ENCODE measurements at places on chromosomes 11 and 22.

DNA sequence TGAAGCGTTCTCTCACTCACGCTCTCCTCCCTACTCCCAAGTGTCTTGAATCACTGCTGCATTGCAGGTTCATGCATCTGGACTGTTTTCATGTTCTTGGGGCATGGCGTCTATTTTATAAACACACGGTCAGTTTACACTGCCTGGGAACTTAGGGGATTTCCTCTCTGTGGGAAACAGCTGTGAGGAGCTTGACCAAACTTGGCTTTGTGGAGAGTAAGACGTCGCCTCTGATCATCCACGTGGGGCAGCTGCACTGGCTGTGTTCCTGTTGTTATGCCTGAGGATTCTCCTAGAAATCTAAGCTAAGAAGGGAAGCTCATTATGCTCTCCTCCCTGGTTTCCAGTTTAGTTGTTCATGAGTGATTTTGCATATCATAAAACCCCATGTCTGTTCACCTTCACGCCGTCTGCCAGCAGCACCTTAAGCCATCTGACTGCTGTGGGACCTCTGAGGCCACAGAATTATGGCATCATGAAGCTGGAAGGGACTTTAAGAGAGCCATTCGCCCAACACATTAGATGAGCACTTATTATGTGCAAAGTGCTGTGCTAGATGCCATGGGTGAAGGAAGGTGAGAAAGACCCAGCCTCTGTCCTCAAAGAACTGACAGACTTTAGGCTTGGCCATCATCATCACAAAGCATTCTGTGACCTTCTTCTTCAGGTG is 38.8 kb upstream of the POU2AF1 start:
- no peak for DNase-seq

DNA sequence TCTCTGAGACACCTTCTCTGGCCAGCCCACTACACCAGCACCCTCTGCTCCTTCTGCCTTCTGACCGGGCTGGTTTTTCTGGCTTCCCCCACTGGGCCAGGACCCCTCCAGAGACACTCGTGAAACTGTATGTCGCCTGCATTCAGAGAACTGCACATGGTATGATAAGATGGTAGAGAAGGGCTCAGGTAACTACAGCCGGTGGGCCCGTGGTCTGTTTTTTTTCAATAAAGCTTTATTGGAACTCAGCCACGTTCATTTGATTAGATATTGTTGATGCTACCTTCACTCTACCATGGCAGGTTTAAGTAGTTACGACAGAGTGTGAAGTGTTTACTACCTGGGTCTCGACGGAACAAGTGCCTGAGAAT is 514.0 kb downstream of the TBC1D22A start:
- DNase-seq = no peak

GRCh38 chr11:42764936-42765335 is 546.9 kb upstream of the API5 start:
- DNase-seq = no peak

DNA sequence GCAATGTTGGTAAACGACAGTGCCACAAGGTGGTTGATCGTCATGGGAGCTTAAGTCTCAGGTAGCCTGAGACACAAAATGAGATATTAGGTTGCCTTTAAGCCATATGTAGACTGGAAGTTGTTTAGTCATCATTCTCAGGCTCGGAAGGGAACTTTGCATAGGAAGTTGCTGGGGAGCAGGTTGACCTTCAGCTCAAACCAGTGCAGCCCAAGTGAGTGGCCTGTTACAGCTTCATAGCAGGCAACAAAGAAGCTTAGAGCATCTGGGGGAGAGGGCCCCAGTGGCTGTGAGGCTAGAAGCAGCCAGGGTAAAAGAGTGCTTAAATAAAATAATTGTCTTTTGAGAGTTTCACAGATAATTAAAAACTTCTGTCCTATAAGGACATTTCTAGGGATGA is 404.0 kb downstream of the GUCY1A2 start:
- DNase-seq = no peak

DNA sequence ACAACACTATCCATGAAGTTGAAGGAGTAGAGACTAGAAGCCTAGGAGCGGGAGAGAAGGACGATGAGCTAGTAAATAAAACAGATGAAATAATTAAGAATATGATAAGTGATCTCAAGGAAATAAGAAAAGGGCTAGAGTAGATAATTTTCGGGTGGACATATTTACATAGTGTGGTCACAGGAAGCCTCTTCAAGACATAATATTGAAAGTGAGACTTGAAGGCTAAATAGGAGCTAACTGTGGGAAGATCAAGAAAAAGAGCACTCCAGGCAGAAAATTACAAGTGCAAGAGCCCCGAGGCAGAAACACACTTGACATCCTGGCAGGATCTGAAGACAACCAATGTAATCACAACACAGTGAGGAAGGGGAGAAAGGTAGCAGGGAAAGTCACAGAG is 11.9 kb upstream of the PPFIBP2 start:
- no peak for DNase-seq

DNA sequence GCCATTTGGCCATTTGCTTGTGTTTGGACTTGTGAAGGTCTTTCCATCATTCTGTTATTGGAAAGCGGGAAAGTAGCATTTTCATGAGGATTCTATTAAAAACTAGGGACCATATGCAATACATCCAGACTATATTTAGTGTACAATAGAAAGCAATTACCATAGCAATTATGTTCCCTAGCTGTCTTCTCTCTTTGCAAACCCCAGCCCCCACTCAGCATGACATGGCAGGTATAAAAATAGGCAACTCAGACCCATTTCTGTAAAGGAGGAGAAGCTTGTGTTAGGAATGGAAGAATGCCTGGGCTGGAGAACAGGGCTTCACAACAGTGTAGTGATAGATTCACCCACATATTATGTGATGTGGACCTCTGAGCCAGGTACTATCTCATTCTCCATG is 12.4 kb downstream of the OR51B6 start:
- no peak for DNase-seq

DNA sequence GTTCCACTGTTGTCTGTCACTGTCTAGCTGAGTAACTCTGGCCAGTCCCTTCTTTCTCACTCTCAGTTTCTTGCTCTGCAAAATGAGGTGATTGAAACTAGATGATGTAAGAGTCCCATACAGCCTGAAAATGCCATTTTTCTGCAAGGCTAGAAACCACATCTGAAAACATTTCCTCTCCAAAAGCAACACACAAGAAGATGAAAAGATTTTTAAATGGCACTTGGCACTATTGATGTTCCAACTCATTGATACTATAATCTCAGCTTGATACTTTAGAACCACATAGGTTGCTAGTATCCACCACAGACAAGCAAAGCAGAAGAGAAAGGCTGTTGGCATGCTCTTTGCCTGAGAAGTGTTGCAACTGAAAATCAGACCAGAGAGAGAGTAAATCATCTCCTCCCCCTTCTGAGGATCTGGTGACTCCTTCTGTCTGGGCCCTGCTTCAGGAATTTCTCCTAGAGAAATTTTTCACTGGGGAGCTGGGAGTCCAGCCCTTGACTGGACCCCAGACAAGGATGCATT is 1217.9 kb downstream of the LRRC4C start:
- no peak for DNase-seq

DNA sequence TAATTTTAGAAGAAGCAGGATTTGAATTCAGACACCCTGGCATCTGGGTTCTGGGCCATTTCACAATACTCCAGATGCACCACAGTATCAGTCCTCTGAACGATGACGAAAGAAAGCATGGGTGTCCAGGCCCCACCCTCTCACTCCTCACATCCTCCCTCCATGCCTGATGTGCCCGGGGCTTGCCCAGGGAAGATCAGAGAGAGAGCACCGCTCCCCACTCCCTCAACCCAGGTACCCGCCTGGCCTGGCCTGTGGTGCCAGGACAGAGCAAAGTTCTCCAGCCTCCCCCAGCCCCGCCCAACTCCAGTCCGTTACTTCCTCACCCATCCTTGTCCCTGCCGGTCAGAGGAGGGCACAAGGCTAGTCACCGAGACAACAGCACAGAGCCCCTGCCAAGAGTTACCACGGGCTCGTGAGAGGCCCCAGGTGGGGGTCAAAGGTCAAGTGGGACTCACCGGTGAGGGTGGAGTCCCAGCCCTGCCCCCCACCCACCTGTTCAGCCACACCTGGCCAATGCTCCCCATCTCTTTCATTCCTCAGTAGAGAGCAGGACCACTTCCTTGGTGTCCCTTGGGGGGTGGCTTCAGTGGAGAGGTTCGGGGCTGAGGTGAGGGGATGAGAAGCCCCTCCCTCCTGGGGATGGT is 8.1 kb downstream of the BCL9L start:
- DNase-seq = no peak
